ENCODE measurements at places on chromosomes 6 and 20.
A peak's percentile ranks its signal among the peaks of the same experiment; 100 is the strongest.

GRCh38 chr6:160010067-160010466 is 41.2 kb downstream of the IGF2R start:
- no peak for DNase-seq

DNA sequence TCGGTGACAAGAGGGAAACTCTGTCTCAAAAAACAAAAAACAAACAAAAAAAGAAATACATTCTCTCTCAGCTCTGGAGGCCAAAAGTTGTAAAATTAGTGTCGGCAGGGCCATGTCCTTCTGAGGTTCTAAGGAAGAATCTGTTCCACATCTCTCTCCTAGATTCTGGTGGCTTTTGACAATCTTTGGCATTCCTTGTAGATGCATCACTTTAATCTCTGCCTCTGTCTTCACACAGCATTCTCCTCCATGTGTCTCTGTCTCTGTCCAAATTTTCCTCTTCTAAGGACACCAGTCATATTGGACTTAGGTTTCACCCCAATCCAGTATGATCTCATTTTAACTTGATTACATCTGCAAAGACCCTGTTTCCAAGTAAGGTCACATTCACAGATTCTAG is 9.1 kb downstream of the PPP2R5D start:
- no peak for DNase-seq

GRCh38 chr6:97198046-97198565 is 84.9 kb downstream of the MMS22L start:
- no peak for DNase-seq

- no peak for DNase-seq
Measured at GRCh38 chr6:13559968-13560650, 14.3 kb upstream of the SIRT5 start.

DNA sequence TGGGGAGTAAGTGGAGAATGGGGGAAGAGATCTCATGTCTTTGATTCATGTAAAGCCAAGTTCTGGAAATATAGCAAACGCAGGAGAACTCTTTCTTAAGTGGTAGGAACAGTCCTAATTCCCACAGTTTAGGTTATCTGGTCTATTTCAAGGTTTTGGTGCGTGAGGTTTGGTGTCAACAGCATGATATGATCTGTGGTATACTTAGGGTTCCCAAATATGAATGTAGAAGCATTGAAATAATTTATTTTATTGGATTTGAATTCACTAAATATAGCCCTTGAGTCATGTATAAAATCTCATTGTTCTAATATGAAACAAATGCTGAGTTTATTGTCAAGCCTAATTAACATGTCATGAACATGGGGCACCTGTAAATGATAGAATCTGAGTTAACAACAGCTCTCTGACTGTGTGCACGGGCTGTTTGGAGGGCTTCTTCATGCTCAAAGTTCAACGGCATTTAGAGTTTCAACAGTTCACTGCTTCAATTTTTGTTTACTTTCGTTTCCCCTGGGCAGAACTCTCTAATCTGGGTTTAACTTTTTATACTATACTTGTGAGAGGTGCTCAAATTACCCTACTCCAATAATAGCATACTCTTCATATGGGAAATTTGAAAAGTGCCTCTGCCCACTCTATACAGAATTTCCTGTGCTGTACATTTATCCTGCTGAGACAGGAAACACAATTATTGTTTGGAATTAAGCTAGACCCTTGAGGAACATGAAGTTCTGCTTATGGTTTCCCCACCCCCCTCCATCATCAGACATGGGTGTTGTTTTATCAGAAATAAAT is 236.3 kb upstream of the ZNF217 start:
- DNase-seq: no peak

- DNase-seq: peak; percentile 64
Measured at GRCh38 chr6:81075974-81076373, 676.5 kb downstream of the TENT5A start.

- no peak for DNase-seq
Measured at GRCh38 chr6:1298768-1299167, 13.1 kb upstream of the FOXQ1 start.

DNA sequence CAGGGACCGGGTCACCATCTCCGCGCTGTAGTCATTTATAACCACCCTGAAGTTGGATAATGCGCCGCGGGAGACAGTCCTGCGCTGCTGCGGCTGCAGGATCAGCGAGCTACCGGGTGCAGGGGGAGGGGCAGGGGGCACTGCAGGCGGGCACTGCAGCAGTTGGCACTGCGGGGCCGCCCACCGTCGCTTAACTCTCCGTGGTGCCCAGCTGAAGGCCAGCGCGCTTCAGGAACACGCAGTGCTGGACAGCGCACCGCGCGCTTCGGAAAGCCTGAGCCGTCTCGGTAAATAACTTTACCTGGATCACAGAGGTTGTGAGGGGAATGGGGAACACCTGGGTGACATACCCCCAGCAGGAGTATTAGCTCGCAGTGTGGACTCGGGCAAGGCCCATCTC is 12.4 kb upstream of the LRFN2 start:
- DNase-seq: peak; percentile 65

- DNase-seq: no peak
Measured at GRCh38 chr6:2990932-2991506, 8.7 kb upstream of the NQO2 start.

DNA sequence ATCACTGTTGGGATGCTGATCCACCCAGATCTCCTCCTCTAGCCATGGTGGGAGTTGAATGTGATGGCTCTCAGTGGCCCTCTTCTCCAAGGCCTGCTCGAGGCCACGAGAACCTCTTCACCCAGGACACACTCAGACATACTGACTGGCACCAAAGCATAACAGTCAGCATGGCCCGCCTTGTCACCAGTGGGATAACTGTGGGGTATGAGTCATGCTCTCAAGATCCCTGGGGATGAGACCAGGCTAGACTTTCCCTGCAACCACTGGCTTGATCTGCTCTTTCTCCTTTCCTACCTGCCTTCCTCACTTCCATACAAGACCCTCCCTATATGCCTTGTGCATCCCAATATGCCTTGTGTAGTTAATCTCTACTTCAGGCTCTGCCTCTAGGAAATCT is 66.8 kb downstream of the RIN2 start:
- DNase-seq: no peak

DNA sequence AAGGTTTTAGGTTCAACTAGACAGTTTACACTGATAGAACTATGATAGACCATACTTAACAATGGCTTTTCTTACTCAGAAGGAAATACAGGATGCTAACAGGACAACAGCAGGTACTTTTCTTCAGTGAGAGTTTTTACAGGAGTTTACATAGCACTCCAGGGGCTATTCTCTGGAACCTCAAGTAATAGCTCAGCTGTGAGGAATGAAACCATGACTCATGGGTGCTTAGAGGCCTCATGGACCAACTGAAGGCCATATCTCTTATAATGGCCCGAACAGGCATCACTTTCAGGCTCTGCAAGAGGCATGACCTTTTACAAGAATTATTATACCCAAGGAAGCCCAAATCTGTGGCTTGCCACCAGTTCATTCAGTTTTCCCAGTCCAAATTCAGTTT is 31.8 kb downstream of the TREML1 start:
- DNase-seq: no peak

- no peak for DNase-seq
Measured at GRCh38 chr6:11604215-11604614, 66.7 kb downstream of the TMEM170B start.

DNA sequence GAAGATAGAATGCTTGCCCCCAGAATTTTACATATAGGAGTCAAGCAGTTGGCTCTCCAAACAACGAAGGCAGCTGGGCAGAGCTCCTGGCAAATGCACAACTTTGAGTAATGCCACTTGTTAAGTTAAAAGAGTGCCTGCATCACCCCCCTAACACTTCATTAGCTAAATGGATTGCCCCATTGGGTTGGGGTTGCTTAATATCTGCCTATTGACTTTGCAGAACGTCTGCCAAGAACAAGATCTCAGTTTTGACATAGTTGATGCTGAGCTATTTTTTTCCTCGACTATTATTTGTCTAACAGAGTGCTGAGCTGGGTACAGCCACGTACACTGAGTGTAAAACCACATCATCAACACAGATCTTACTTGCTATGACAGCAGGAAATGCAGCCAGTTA is 12.1 kb downstream of the ANKRD60 start:
- DNase-seq: no peak

GRCh38 chr6:34319471-34319885 is 70.7 kb upstream of the SMIM29 start:
- no peak for DNase-seq

DNA sequence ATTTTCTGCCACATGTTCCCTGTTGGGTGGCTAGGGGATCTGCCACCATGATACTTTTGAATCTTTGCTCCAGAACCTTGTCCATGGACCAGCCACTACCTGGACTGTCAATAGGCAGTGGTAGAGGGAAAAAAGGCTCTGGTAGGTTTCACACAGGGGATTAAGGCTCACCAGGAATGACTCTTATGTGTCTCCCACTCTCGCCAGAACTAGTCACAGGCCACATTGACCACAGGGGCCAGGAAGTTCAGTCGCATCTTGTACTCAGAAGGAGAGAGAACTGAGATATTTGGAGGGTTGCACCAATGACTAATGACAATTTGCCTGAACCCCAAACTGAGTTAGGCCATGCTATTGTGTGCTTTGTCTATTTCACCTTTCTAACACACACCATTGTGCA is 23.6 kb upstream of the APCDD1L start:
- peak; percentile 5 for DNase-seq

DNA sequence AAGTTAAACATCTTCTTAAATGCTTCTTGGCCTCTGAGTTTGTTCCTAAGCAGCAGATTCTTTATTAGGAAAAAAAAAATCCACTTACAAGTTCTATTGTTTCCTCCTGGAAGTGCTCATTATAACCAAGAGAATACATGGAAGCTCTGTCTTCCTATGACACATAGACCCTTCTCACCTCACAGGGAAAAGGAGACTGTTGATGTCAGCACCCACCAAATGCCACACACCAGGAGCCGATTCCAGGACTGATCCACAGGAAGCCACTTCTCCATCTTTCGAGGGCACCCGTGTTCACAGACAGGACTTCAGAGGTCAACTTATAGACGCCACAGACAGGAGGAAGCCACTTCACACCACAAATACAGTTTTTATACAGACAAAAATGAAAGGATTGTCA is 13.4 kb upstream of the BNIP5 start:
- DNase-seq: no peak

GRCh38 chr20:46787991-46788762 is 78.7 kb downstream of the SLC2A10 start:
- no peak for DNase-seq

Data from H9 (cell line).